Peyer's patch (tissue), 4 donors: ENCODE measurements at places on chromosomes 5 and 9. TPM values are rescaled to one million over a fixed set of nuclear protein-coding genes. Genes with fewer than 3 reads are reported as not detected.
A peak's percentile ranks its signal among the peaks of the same experiment; 100 is the strongest.

GRCh38 chr5:142387024-142387682 is 62.3 kb upstream of the SPRY4 start:
- H3K36me3 ChIP-seq, result no peaks in the 10 kb centered on the region
- no peak overlapping the region for H3K27ac ChIP-seq
- no peak for DNase-seq
- no peaks in the 10 kb centered on the region for H3K27me3 ChIP-seq

Gene FGF10
- total RNA-seq, result 0.53 TPM

DNA sequence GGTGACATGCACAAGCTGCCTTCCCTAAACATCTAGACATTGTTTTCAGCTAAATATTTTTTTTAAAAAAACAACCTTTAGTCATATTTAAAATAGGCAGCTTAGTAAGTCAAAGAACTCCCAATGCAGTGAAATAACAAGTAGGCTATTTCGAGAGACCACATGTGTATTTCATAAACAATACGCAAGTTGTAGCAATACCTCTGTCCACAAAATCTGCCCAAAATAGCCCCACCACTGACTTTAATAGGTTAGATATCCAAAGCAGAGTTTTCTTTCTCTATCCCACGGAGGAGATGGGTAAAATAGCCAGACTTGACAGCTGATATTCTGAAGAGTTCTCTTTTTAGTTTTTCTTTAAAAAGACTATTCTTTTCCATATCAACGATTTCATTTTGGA is 1.2 kb downstream of the SLC24A2 start:
- H3K36me3 ChIP-seq, result no peaks in the 10 kb centered on the region
- no peak for DNase-seq
- no peak overlapping the region for H3K27ac ChIP-seq
- H3K27me3 ChIP-seq, result no peaks in the 10 kb centered on the region
- no peak overlapping the region for H3K4me3 ChIP-seq

GRCh38 chr9:34252670-34253459 is 74.0 kb downstream of the UBAP1 start:
- no peaks in the 10 kb centered on the region for H3K27me3 ChIP-seq
- no peak overlapping the region for H3K4me3 ChIP-seq
- H3K4me1 ChIP-seq, result no peaks in the 10 kb centered on the region
- DNase-seq, result no peak

Gene TMEM215
- total RNA-seq, result not detected

- no peak overlapping the region for H3K4me3 ChIP-seq
- H3K27ac ChIP-seq, result no peak overlapping the region
- no peak for DNase-seq
- no peaks in the 10 kb centered on the region for H3K4me1 ChIP-seq
- H3K36me3 ChIP-seq, result no peaks in the 10 kb centered on the region
Measured at GRCh38 chr5:127186657-127187056, 103.9 kb upstream of the MEGF10 start.

Gene CDO1
- 4.7 TPM for total RNA-seq

DNA sequence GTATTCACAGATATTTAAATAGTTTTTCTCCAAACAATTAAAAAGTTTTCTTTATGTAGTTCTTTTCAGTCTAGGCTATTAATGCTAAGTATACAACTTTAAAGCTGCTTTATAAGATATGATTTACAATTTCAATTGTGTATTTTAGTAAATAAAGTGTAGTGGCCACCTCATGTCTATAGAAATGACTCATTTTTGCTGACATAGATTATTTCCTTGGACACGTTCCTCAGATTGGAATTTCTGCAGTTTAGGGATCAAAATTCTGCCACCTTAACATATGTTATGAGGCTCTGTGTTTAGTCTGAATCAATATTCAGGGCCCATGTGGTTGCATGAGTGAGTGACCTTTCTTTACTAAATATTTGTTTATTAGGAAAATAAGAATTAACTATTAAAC is 750.2 kb downstream of the IRX1 start:
- no peak for DNase-seq
- H3K36me3 ChIP-seq, result no peaks in the 10 kb centered on the region
- no peak overlapping the region for H3K4me3 ChIP-seq
- no peak overlapping the region for H3K27ac ChIP-seq

DNA sequence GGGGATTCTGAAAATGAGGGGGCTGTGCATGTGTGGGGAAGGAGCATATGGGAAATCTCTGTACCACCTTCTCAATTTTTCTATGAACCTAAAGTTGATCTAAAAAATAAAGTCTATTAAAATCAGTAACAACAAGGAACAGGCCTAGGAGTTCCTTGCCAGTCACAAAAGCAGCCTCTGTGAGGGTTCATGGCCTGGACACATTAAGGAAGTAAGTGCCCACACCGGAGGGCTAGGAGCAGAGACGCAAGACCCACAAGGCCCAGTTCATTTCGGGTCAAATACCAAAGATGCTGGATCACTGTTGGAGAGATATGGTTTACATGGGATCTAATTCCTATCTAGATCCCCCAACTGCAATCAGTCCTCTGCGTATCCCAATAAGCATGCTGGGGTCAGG is 88.4 kb downstream of the SEMA4D start:
- H3K4me3 ChIP-seq, result no peak overlapping the region
- peaks cover 28% of the 10 kb centered on the region for H3K4me1 ChIP-seq
- H3K36me3 ChIP-seq, result no peaks in the 10 kb centered on the region
- H3K27ac ChIP-seq, result peak overlapping the region; percentile 57
- H3K27me3 ChIP-seq, result no peaks in the 10 kb centered on the region

Gene SH3PXD2B
- total RNA-seq, result 10.5 TPM

DNA sequence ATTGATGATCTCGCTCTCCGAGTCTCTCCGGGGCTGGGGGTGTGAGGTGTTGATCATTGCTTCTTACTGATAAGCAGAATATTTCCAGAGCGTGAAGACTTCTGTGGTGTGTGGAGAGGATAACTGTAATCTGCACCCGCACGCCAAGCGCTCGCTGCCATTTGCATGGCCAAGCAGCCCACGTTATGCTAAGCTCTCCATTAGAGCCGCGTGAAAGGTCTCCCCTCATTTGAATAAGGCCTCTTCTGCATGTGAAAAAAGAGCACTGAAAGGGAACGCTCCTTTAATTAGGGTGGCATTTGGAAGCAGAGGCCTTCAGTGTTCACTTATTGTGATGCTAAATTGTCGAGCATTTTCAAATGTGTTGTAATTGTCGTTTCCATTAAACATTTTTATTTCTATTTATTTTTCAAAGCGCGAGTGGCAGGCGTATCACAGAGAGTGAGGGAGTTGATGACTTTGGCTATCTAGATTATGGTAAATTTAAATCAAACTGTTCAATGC is 163.6 kb upstream of the IRX2 start:
- H3K4me1 ChIP-seq, result no peaks in the 10 kb centered on the region
- no peak overlapping the region for H3K27ac ChIP-seq
- H3K27me3 ChIP-seq, result no peaks in the 10 kb centered on the region
- H3K36me3 ChIP-seq, result no peaks in the 10 kb centered on the region
- DNase-seq, result no peak

- no peaks in the 10 kb centered on the region for H3K27me3 ChIP-seq
- no peak for DNase-seq
- no peak overlapping the region for H3K4me3 ChIP-seq
Measured at GRCh38 chr5:76700571-76700970, 15.4 kb upstream of the F2R start.

GRCh38 chr5:66232706-66233445 is 88.8 kb downstream of the SREK1 start:
- H3K36me3 ChIP-seq, result no peaks in the 10 kb centered on the region
- H3K4me1 ChIP-seq, result no peaks in the 10 kb centered on the region
- H3K27me3 ChIP-seq, result no peaks in the 10 kb centered on the region
- no peak overlapping the region for H3K27ac ChIP-seq
- no peak for DNase-seq

Gene CRHBP
- 8.3 TPM for total RNA-seq

Gene WDR31
- 3.5 TPM for total RNA-seq

DNA sequence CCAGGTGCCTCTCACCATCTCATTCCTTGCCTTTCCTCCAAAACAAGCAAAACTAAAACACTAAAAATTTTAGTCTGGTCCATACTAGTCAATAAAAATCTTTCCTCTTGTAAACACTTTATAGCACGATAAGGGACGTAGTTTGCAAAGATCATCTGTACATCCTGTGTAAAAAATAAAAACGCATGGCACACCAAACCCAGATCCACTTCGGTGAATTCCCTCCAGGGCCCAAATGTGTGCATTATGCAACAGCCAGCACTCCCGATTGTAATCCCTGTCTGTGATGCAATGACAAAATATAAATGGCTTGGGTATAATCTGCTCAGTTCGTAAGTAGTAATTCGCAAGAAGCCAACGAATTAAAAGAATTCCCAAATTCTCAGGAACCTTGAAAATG is 1.4 kb downstream of the FAM169A start:
- peaks cover 29% of the 10 kb centered on the region for H3K27me3 ChIP-seq
- H3K4me3 ChIP-seq, result no peak overlapping the region
- H3K27ac ChIP-seq, result no peak overlapping the region
- H3K36me3 ChIP-seq, result no peaks in the 10 kb centered on the region
